Activated CD4-positive, alpha-beta T cell treated with anti-CD3 and anti-CD28 coated beads, Interleukin-2, amount 10 ng/mL, durations not matched to agents 7 days and 5 days (primary cell): ENCODE measurements at places on chromosomes 11 and 22.

DNA sequence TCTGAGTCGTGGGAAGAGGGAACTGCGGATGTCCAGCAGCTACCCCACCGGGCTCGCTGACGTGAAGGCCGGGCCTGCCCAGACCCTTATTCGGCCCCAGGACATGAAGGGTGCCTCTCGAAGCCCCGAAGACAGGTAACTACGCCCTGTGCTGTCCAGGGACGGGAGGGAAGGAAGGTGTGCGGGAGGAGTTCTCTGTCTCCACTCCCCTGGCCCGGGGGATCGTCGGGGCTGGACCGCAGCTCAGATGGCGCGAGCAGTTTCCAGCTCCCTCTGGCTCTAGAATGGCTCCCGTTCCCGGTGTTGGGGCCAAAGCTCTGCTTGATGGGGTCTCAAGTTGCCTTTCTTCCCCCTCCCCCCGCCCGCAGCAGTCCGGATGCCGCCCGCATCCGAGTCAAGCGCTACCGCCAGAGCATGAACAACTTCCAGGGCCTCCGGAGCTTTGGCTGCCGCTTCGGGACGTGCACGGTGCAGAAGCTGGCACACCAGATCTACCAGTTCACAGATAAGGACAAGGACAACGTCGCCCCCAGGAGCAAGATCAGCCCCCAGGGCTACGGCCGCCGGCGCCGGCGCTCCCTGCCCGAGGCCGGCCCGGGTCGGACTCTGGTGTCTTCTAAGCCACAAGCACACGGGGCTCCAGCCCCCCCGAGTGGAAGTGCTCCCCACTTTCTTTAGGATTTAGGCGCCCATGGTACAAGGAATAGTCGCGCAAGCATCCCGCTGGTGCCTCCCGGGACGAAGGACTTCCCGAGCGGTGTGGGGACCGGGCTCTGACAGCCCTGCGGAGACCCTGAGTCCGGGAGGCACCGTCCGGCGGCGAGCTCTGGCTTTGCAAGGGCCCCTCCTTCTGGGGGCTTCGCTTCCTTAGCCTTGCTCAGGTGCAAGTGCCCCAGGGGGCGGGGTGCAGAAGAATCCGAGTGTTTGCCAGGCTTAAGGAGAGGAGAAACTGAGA, 1.4 kb downstream of the ADM start:
- DNase-seq = peak; percentile 19

- DNase-seq = no peak
These were observed 205.1 kb upstream of the CADM1 start for GRCh38 chr11:115709297-115709696.

- no peak for DNase-seq
These were observed 1.9 kb downstream of the GRIA4 start for GRCh38 chr11:105611572-105612441.

DNA sequence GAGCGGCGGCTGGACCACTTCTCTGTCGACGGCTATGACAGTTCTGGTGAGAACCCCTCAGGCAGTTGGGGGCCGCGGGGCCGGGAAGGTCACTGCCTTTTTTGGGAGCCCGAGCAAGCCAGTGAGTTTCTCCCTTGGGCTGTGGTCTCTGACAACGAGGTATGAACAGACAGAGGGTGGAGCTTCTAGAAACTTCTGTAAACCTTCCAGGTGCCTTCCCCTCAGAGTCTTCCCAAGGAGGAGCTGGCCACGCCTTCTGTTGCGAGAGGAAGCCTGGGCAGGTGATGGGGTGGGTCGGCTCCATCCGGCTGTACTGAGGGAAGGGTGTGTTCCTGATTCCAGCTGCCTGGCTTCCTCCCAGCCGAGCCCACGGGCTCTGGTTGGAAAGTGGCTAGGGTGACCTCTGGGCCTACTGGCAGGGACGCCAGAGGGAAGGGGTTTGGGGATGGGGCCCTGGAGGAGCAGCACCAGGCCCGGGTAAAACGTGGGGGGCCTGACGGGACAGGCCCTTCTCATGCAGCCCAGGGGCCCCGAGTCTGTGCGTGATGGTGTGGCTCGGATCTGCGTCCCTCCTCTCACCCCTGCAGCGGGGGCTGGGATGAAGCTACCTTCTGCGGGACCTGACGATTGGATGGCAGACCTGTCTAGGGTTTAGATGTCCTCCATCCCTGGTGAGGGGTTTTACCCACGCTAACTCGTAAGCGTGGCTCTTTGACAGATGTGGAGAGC, 110.8 kb downstream of the KCNQ1OT1 start:
- DNase-seq = no peak

DNA sequence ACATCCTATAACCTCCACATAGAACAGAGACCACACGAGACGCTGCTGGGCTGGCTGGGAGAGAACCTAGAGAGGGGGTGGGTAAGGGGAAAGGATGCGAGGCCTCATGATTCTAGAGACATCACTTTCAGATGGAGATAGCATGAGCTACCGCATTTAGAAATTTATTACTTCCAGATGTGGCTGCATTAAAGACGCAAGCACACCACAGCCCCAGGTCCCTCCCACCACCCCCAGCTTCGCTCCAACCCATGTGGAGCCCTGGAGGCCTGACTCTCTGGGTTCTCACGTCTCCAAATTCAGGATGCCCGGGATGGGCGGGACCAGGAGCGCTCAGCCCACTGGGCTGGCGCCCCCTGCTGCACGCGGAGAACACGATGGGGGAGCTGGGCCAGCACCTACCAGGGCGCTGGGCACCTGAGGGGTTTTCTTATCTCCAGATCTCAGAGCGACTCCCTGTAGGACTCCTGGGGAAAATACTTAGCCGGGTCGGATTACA, 13.6 kb downstream of the MRPL21 start:
- no peak for DNase-seq

DNA sequence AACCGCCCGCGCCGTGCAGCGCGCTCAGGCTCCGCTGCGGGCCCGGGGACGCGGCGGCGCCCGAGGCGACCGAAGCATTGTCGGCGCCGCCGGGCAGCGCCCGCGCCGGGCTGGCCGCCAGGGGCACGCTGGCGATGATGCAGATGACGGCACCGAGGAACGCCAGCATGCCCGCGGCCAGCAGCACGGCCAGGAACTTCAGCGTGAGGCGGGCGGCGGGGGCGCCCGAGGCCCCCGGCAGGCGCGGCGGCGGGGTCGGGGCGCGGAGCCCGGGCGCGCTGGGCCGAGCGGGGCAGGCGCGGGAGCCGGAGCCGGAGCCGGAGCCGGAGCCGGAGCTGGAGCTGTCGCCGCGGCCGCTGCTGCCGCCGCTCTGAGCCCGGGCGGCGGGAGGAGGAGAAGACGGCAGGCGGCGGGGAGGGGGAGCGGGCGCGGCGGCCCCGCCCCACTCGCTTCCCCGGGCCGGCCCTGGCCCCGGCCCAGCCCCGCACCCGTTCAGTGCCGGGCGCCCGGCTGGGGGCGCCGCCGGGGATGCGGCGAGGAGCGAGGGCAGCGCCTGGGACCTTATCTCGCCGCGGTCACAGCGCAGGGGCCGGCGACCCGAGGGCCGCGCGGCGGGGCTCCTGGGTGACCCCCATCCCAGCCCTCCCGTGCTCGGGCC, at the start of gene NPTXR:
Gene NPTXR, minus strand, starts transcription at position 372 of the 658 bp plus-strand sequence.
- DNase-seq = peak; percentile 25

DNA sequence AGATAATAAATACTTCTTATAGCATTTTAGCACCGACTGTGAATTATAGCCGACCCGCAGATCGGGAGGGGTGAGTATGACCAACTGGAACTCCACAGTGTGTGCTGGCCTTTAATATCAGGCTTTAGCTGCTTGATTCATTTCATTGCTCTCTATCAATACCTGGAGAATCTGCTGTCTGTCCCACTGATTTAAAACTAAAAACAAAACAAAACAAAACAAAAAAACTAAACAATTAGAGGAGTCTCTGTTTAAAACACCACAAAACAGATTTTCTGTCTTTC, 216.8 kb downstream of the FAT3 start:
- no peak for DNase-seq

DNA sequence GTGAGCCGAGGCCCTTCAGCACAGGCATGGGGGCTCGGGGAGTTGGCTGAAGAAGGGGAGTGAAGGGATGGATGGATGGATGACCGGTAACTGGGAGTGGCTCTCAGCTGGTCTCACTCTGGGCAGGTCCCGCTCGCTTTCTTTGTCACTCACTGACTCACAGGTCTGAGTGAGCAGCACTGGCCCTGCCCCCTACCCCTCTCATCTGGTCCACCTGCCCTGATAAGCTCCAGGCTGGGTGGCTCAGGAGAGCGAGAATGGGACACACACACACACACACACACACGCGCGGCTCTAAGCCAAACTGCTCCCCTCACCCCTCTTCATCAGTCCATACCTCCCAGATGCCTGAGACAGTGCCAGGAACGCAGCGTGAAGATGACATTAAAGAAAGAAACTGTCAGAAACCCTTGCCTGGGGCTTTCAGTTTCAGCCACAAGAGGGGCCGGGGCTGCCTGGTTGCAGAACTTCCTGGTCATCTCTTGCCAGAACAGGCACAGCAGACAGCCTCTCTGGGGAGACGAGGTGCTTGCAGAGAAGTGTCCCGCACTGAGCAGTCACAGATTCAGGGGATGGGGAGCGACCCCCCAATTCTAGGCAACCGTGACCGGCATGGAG, 16.5 kb upstream of the SHISAL1 start:
- DNase-seq = peak; percentile 41

DNA sequence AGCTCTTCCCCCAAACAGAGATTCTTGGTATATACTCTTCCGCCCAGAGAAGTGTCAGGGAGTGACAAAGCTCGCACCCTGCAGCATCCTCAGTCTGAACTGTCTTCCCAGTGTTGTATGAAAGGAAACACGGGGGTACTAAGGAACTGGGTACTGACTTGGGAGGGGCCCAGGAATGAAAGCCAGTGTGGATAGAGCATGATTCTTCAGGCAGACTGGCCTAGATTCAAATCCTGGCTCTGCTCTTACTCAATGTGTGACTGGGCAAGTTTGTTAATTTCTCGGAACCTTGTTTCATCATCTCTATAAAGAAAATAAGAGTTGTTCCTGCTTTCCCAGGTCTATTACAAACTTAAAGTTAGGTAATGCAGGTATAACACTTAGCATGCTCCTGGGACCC, 266.0 kb upstream of the NARS2 start:
- DNase-seq = no peak

- DNase-seq = no peak
These were observed 15.9 kb downstream of the CYP2D6 start for GRCh38 chr22:42114721-42115120.

DNA sequence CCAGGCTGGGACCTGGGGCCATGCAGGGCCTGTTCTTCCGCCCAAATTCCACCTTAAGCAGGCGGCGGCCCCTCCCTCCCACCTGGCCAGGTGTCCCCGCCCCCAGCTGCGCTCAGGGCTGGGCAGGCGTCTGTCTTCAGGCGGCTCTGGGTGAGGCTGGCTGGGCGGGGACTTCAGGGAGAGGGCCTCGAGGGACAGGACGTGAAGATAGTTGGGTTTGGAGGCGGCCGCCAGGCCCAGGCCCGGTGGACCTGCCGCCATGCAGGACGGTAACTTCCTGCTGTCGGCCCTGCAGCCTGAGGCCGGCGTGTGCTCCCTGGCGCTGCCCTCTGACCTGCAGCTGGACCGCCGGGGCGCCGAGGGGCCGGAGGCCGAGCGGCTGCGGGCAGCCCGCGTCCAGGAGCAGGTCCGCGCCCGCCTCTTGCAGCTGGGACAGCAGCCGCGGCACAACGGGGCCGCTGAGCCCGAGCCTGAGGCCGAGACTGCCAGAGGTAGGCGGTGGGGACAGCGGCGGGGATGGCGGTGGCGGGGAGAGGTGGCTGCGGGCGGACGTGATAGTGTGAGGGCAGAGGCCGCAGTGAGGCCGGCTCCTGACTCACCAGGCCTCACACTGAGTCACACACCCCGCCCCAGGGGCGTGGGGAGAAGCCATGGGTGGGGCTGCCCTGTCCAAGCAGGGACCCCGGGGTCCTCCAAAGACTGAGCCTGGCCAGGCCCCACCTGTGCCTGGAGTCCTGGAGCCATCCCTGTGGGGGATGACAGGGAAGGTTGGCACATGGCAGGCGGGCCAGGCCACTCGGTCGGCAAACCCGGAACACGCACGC, at the start of gene PKP3:
Gene PKP3, plus strand, starts transcription at position 176 of the 824 bp plus-strand sequence. Its CDS starts 84 bp downstream, at position 260.
- no peak for DNase-seq

DNA sequence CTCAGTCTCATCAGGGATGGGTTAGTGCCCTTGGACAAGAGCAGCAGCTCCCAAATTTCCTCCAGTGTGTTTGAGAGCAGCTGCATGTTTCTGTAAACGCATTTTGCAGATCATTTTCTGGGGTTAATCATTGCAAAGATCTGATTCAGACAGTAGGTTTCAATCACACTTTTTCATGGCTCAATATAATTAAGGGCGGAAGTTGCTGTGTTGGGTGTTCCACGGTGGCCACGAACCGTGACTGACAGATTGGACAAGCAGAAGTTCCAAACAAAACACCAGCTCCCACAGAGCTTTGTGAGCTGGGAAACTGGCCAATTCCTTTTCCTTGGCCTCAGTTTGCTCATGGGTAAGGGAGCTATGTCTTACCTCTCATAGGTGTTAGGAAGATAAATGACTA, 8.4 kb upstream of the RASSF10 start:
- no peak for DNase-seq

DNA sequence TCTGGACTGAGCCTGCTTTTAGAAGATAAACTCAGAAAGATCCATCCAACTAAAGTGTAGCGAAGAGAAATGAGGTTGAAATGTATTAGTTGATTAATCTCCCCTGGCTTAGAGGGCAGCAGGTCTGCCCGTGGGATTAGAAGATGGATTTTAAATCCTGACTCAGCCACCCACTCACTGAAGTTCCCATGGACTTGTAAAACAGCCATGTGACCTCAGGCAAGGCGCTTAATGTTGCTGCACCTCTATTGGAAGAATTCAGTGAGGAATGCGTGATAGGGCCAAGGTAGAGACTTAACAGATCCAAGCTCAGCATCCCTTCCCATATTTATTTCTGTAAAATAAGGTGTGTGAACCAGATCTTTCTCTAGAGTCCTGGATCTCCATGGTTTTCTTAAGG, 45.1 kb upstream of the ELF5 start:
- DNase-seq = no peak

GRCh38 chr11:44094260-44094868, 1.1 kb upstream of the EXT2 start:
- DNase-seq = peak; percentile 90

DNA sequence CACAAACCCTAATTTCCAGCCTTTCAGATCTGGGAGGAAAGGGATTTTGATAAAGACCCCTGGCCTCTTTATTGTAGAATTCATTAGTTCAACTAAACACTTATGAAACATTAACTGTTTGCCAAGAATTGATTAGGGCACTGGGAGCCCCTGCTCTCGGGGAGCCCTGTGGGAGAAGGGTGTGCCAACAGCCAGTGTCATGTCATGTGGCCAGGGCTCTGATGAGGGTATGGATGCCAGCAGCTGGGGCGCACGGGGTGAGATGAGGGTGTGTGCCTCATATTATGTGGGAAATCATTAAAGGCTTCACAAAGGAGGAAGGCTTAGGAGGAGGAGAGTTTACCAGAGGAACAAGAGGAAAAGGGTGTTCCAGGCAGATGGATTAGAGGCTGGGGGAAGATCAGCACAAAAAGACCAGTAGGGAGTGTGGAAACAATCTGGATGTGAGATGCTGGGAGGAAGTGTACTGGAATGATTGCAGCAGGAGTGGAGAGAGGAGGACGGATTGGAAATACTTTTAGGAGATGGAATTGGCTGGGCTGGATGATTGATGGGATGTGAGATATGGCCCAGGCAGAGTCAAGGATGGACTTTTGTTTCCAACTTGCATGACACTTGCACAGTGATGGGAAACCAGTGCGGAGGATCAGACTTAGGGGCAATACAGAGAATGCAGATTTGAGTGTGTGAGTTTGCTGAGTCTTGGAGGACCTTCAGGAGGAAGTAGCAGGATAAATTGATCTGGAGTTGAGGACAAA, 137.8 kb downstream of the CSNK2A3 start:
- DNase-seq = no peak

- DNase-seq = no peak
These were observed 57.4 kb upstream of the ARHGAP42 start for GRCh38 chr11:100629671-100630070.
